Fibroblast of mammary gland (primary cell): ENCODE measurements at places on chromosomes 12 and 14.

- no peak for DNase-seq
Measured at GRCh38 chr14:93549595-93549994, 118.9 kb downstream of the UNC79 start.

GRCh38 chr12:50505675-50506530 lies 1.1 kb downstream of the DIP2B start:
- peak; percentile 22 for DNase-seq

- DNase-seq, result peak; percentile 49
Measured at GRCh38 chr12:53538209-53538689, 31.0 kb upstream of the NPFF start.

DNA sequence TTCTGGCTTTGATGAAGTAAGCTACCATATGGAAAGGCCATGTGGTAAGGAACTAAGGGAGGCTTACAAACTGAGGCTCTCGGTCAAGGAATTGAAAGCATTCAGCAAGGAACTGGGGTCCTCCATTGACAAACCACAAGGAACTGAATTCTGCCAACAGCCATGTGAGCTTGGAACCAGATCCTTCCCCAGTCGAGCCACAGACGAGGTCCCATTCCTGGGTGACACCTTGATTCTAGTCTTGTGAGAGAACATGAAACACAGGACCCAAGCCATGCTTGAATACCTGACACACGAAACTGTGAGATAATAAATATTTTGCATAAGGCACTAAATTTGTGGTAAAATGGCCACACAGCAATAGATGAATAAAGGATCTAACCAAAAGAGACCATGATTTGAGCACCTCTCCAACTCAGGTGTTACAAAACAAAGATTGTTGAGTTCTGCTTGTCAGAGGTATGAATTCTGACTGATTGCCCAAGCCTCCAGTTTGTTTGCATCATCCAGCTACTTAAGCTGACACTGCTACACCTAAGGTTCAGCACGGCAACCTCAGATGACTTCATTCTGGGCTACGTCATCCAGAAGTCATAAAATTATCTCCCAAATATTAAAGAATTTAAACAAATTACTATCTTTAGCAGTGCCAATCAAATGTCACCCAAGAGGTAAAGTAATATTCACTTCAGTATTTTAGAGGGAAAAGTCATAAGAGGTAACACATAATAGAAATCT lies 59.4 kb downstream of the GARIN6 start:
- no peak for DNase-seq

DNA sequence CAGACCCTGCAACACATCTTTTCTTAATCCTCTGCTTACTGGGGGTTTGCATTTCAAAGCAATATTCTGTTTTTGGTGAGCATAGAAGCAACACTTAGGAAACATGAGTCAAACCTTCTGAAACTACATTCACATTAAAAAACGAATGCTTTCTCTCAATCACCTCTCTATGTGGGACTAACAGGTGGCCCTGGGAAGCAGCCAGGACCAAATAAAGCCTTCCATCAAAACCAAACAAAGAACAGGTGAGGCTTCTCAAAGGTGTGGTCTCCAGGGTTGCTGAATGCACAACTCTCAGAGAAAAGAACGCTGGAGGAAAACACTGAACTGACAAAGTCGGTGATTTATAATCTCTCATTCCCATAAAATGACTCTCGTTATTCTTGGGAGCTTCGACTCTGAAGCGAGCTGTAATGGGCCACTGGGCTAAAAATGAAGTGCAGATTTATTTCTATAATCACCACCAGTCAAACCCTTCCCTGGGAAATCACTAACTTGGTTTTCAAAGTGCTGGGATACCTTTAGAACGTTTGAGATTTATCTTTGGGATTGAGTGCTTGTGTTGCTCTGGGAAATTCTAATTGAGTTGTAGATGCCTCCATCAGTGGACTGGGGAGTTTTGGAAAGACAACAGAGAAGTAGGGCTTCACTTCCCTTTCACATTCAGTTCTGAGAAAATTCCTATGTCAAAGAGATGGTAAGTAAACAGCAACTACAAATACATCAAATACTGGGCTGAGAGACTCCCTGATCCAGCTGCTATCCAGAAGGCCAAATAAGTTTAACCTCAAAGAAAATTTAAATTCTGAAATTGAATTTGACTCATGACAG lies 262.0 kb upstream of the TMPO start:
- DNase-seq, result no peak

GRCh38 chr14:99073431-99073830 lies 198.6 kb downstream of the BCL11B start:
- no peak for DNase-seq

GRCh38 chr14:64218344-64219240 lies 75.6 kb downstream of the ESR2 start:
- DNase-seq, result no peak

DNA sequence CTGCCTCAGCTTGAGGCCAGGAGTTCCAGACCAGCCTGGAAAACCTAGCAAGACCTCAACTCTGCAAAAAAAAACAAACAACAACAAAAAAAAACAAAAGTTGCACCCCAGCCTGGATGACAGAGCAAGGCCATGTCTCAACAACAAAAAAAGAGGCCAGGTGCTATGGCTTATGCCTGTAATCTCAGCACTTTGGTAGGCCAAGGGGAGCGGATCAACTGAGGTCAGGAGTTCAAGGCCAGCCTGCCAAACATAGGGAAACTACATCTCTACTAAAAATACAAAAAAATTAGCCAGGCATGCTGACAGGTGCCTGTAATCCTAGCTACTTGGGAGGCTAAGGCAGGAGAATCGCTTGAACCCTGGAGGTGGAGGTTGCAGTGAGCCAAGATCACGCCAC lies 6.5 kb upstream of the SLC2A14 start:
- DNase-seq, result no peak

GRCh38 chr14:65723348-65723747 lies 310.8 kb downstream of the FUT8 start:
- no peak for DNase-seq

DNA sequence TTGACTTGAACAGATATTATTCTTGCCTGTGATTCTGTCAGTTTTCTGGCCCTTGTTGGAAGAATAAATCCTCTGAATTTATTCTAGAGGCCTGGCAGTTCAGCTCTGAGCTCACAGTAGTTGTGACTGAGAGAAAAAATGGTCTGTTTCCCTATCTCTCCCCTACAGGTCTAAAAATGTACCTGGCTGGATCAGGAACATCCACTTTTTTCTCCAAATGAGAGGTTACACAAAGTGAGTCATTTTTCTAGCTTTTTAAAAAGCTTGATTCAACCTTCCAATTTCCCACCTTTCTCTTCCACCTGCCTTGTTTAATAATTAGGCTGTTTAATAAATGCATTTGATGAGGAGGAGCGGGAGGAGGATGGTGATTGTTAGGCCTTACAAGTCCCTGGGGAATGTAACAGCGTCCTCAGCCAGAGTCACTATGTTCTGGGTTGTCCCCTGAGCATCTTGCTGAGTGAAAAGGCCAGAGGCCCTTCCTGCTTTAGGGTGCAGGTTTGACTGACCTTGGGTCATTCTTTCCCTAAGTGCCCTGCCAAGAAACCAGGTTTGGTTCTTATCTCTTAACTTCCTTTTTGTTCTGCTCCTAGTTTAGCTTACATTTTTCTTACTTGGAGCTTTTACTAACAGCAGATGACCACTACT lies 91.7 kb upstream of the FUT8 start:
- no peak for DNase-seq

GRCh38 chr12:70365398-70365647 lies 767 bp upstream of the KCNMB4 start:
- DNase-seq, result no peak

DNA sequence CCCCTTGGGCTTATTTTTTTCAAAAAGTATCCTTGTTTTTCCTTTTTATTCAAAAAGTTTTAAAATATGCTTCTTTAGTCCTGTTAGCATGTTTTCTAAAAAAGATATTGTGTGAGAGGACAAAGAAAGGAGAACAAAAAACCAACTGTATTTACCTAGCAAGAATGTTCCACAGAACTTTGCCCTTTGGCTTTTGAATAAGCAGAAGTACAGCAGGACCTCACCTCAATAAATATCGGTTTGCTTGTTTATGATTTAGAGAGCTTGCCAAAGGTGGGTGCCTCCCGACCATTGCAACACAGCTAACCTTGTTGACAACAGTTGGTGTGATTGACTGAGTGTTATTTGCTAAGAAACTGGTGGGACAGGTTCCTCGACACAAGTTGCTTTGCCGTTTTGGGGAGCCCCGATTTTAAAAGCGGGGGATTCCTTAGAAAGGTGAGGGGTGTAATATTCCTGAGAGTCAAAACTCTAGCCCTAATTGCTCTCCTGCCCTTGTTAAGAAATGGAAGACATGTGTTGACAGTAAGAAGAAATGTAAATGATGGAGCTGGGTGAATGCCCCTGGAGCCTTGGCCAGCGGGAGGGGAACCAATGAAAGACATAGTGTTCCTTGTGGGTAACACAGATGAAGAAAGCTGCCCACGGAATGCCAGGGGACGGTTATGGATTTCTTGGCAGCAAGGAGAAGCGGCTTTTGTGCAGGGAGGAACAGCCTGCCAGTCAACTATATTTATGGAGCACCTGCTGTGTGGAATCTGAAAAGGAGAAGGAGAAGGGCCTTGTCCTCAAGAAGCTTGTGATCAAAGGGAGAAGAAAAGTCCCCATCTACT lies 13.7 kb downstream of the MYBPC1 start:
- no peak for DNase-seq

DNA sequence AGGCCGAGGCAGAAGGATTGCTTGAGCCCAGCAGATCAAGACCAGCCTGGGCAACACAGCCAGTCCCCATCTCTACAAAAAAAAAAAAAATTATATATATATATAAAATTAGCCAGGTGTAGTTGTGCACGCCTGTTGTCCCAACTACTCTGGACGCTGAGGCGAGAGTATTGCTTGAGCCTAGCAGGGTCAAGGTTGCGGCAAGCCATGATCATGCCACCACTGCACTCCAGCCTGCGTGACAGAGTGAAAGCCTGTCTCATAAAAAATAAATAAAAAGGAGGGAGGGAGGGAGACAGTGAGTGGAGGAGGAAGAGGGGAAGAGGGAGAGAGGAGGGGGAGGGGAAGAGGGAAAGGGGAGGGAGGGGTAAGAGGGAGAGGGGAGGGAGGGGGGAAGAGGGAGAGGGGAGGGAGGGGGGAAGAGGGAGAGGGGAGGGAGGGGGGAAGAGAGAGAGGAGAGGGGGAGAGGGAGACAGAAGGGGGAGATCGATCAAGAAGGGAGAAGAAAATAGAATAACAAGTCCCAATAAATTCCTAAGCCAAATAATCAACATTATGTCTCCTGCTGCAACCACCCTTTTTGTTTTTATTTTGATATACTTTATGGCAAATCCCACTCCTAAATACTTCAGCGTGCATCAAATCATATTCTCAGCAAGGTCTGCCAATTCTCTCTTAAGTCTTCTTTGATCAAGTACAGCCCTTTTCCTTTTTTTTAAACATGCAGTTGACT lies 163.9 kb downstream of the MED13L start:
- no peak for DNase-seq

GRCh38 chr12:73898645-73899044 lies 639.0 kb upstream of the ATXN7L3B start:
- no peak for DNase-seq

GRCh38 chr14:68665131-68665530 lies 127.7 kb downstream of the ZFP36L1 start:
- DNase-seq, result peak; percentile 88

DNA sequence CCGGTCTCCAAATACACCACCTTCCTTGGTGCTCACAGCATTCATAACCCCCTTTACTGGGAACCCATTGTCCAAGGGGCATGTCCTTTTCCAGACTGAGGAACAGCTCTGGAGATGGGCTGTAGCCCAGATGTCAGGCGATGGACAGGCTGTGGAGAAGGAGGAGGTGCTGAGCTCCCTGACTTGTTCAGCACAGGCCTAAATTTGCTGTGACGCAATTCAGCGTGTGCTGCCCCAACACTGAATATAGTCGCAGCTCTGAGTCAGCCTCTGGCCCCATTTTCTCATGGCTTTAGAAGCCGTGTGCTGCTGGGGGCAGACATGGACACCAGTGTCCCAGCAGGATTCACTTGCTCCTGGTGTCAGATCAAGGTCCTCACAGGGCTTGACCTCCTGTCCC lies 269.1 kb downstream of the EMP1 start:
- peak; percentile 78 for DNase-seq

DNA sequence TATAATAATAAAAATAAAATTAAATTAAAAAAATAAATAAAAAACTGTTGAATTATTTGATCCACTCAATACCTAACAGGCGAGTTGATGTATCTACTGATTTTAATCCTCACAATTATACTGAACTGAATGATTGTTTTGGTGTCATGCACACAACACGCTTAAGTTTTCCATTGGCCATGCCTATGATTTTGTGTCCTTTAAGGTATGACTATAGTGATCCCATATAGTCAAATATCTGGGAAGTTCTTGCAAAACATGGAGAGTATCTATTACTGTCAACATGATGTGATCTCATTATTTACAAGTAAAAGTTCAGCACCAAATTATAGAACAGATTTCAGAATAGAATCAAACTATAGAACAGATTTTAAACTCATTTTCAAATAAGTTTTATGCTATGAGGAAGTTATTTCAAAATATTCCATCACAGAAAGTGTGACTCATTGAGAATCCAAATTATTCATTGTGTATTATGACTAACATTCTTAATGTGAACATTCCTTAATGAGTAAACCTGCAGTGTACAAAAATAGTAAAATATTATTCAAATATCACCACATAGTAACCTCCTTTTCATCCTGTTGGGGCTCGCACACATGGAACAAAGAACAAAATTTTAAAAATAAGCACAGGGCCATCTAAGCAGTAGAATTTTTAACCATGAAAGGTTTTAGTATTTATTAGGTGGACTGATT lies 190.4 kb downstream of the SLC25A21 start:
- peak; percentile 75 for DNase-seq

- no peak for DNase-seq
Measured at GRCh38 chr14:59202031-59202430, 13.6 kb downstream of the DAAM1 start.

DNA sequence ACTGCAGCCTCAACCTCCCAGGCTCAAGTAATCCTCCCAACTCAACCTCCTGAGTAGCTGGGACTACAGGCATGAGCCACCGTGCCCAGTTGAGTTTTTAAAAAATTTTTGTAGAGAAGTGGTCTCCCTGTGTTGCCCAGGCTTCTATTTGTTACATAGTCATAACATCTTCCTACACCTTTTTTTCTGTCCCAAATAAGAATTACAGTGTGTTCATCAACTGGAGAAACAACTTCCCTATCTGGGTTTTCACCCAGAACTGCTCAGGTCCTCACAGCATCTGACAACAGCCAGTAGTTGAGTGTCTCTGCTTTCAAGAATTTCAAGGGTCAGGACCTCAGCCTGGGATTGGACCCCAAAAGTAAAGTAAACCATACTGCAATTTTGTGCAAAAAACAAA lies 235.2 kb upstream of the AMIGO2 start:
- no peak for DNase-seq

GRCh38 chr12:20211981-20212421 lies 156.3 kb upstream of the PDE3A start:
- peak; percentile 72 for DNase-seq

DNA sequence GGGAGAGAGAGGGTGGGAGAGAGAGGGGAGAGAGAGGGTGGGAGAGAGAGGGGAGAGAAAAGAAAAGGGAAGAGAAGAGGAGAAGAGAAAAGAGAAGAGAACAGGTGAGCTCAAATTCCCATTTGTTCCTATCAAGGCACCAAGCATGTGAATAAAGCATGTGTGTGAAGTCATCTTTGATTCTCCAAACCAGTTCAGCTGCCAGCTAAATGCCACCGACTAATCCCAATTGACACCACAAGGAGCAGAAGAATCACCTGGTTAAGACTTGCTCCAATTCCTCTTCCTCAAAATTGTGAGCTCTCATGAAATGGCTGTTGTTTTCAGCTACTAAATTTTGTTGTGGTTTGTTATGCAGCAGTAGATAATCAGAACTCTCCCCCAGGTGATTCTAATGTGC lies 188.9 kb downstream of the TMX1 start:
- no peak for DNase-seq

GRCh38 chr14:59091976-59092375 lies 96.5 kb upstream of the DAAM1 start:
- no peak for DNase-seq
